ENCODE measurements at places on chromosomes 12 and 14.

- DNase-seq = no peak
These were observed 19.1 kb downstream of the LRCOL1 start for GRCh38 chr12:132591107-132591935.

DNA sequence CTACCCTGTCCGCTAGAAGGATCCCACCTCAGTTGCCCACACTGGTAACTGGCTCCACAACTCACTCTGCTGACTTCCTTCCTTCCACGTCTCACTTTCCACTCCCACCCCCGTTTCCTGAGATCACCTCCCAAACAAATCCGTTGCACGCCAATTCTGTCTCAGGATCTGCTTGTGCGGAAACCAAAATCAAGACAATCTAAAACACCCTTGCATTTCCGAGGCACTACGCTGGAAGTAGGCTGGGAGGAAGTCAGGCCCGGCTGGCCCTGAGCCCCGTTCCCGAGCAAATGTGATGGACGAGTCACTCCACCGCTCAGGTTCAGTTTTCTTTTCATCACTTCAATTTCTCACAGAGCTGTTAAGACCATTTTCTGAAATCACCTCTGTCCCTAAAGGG, 23.1 kb downstream of the ABCB9 start:
- no peak for DNase-seq

- DNase-seq = no peak
These were observed 11.5 kb downstream of the ACSS3 start for GRCh38 chr12:81089412-81089811.

GRCh38 chr12:18718462-18718861, 19.4 kb downstream of the PLCZ1 start:
- no peak for DNase-seq

DNA sequence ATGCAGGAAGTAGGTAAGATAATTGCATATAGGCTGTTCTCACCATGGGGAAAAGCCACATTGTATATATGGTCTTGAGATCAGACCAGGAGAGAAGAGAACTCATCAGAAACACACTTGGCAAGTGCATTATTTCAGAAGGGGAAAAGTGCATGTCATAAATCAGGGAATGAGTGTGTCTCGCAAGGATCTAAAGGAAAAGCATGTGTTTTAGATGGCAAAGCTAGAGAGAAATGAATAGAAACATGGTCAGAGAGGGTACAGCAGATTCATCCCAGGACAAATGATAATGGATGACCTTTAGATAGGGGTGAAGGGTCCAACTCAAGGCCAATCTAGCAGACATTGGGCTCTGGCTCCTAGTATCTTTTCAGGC, 230.2 kb upstream of the NAV3 start:
- no peak for DNase-seq

DNA sequence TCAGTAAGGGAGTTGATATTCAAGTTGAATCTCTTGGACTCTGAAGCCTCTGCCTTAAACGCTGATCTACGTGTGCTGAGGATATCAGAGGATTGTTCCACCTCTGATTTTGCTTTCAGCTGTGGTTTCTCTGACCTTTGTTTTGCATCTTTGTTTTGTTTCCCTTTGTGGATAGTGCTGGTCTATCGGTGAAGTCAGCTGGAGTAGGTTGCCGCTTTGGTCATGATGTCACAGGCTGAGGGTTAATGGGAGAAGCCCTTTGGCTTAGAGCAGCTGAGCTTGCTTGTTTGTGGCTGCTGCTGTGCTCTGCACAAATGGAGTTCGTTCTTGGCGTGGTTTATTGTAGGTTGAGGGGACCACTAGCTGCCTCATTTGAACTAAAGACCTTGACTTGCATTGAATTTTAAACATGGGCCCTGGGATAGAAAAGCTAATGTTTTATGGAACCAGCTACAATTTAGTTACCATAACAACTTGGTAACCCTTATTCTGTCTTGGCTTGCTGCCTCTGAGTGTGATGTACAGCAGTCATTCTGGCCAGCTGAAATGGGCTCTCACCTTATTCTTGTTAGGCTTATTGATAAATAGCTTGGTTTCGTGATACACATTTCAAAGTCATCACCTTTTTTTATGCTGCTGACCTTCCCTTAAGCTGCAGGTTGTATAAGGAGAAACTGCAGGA, 284.5 kb upstream of the E2F7 start:
- no peak for DNase-seq

- DNase-seq = no peak
These were observed 33.5 kb downstream of the RBM19 start for GRCh38 chr12:113932381-113933196.

DNA sequence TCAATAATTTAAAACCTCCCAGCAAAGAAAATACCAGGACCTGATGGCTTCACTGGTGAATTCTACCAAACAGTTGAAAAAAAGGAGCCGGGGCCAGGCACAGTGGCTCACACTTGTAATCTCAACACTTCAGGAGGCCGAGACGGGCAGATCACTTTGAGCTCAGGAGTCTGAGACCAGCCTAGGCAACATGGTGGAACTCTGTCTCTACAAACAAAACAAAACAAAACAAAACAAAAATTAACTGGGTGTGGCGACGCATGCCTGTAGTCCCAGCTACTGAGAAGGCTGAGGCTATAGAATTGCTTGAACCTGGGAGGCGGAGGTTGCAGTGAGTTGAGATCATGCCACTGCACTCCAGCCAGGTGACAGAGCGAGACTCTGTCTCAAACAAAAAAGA, 13.7 kb upstream of the TROAP start:
- no peak for DNase-seq

DNA sequence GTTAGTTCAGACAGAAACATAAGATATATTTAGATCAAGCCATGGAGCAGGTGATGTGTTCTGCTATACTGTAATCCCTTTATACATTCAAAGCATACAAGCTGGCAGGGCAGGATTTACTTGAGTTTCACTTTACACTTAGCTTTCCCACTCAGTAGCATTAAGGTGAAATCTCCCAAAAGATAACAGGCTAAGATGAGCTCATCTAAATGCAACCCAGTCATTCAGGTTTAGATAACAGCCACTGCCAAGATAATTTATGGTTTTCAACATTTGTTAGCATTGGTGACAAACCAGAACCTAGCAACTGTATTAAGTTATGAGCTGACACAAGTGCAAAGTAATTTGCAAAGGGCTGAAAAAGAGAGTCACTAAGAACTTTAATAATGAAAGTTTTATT, 925.1 kb upstream of the ATXN7L3B start:
- DNase-seq = no peak

DNA sequence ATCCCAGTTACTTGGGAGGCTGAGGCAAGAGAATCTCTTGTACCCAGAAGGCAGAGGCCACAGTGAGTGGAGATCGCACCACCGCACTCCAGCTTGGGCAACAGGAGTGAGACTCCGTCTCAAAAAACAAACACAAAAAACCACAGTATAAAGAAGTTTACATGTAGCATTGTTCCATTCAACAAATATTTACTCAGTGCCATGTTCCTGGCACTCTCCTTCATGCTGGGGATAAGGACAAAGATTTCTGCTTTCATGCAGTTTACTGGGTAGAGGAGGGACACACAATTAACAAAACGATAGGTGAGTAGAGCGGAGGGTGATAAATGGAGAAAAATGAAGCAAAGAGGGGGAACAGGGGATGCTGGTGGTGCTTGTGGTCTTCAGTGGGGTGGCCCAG, 68.2 kb upstream of the OVCH1 start:
- no peak for DNase-seq

Data from HS-5 (cell line).